ENCODE measurements at places on chromosomes 2 and 18.

GRCh38 chr18:54774423-54774822 is 53.9 kb upstream of the RAB27B start:
- DNase-seq = no peak

GRCh38 chr18:62485684-62486083 is 37.1 kb upstream of the ZCCHC2 start:
- DNase-seq = no peak

GRCh38 chr2:101758001-101758400 is 60.5 kb downstream of the MAP4K4 start:
- no peak for DNase-seq

DNA sequence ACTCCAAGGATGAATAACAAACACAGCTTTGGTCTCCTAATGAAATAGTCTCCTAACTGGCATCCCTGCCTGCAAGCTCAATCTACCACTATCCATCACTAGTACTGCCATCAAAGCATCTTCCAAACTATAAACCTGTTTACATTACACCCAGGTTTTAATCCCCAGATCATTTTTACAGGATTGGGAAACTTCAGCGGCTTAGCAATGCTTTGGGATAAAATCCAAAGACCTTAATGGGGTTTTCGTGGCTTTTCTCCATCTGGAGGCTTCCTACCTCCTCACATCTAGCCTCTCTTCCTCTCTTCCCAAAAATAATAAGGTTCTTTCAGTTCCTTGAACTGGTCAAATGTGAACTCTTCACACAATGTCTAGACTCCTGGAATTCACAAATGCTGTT is 92.2 kb upstream of the SETBP1 start:
- DNase-seq = no peak

GRCh38 chr18:74892066-74892627 is 294.5 kb downstream of the ZNF407 start:
- no peak for DNase-seq

- no peak for DNase-seq
These were observed 317.8 kb downstream of the GULP1 start for GRCh38 chr2:188609321-188610049.

DNA sequence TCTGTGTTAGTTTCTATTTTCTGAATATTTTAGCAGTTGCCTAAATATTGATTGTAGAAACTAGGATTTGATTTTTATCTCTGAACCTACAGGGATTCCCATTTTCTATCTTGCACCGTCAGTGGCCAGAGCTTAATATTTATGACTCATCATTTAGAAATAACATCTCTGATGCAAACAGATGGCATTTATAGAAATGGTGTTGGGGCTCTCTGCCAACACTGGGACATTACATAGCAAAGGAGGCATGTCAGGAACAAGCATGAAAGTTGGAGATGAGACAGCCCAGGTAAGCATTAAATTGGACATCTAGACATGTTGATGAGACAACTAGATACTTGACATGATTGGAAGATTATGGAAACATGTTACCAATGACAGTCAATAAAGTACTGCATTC is 165.3 kb upstream of the SYT4 start:
- DNase-seq = no peak

GRCh38 chr2:167508709-167509108 is 620.4 kb downstream of the XIRP2 start:
- DNase-seq = no peak

- DNase-seq = no peak
These were observed 74.9 kb upstream of the ARL4C start for GRCh38 chr2:234571620-234572407.

DNA sequence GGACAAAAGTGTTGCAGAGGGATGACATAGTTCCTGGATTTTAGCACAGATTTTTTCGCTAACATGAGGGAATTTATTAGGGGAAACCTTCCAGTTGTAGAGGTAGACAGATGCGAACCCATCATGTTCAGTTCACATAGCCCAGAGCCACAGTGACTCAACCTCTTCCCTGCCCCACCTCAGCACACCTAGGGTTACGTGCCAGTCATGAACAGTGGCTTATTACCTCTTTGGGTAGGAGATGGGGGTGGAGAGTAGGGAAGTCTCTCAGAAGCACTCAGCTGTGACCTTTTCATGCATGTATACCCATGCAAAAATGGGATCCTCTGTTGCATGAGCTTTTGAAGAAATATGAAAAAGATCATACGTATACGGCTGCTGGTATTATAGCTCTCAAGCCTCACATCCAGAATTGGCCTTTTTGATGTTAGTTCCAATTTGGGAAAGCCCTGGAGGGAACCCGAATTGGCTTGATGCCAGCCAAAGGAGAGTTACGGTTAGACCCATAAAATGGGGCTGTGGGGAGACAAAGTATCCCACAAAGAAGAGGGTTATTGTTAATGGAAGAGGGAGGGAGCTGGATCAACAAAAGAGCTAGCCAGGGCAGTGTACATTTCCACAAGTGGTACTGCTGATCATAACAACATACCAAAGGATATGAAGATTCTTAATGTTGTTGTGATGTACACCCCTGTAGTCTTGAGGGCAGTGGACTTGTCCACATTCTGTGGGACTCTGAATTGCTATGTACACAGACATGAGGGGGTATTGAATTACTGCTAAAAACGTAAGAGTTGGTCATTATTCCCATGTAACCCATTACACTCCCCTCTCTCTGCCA is 4.9 kb downstream of the TANC1 start:
- no peak for DNase-seq

DNA sequence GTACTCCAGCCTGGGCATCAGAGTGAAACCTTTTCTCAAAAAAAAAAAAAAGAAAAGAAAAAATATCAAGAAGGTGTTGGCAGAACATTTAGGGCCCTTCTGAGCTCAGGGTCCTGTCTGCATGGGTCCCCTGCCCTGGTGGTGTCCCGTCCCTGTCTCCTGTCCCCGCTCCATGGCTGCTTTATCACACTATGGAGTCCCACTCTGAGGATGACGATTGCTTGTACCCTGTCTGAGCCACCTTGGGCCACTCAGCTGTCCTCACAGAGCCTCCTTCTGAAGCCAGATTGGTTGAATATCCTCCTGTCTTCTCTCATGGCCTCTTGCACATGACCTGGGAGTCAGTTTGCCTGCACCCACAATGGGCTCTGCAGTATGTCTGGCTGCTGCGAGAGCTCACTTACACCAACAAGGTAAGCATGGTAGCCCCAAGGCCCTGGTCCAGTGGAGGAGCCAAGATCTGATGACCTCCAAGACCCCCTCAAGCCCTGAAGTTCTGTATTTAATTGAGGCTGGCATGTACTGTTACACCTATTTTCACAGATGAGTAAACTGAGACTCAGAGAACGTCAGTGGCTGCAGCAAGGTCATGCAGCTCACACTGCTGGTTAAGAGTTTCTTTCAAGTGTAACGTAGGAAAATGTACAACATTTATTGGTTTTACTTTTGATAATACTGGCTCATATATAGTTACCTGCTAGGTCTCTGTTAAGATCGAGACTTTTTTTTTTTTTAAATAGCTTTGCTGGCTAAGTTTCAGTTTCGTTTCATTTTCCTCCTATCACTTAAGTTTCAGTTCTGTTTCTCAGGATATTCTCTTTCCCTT is 16.9 kb upstream of the ZCCHC2 start:
- peak; percentile 26 for DNase-seq

DNA sequence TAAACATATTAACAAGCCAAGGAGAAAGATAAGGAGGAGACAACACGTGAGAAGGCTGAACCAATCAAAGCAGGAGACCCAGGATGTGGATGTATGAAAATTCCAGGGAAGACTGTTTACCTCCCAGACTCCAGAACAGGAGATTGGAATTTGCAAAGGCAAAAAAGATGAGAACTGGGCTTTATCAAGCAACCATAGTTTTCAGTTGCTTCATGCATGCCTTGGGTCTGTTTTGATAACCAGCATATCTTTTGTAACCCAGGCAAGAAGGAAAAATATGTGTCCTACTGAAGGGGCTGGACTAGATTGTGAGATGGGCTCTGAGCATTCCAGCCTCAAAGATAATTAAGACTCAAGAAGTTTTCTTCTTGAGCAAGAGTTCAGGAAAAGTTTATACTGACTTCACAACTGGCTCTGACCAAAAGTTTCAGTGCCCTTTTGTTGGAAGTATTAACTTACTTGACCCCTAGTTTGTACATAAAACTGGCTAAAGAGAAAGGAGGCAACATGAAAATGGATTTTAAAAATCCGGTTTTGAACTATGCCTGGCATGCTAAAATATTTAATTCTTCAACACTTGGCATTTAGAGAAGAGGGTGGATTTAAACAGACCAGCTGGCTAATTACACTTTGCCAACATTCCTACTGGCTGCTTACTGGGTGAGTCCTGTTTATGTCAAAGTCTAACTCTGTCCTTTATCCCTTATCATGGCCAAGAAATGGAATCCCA is 79.3 kb upstream of the CD28 start:
- no peak for DNase-seq

- DNase-seq = no peak
These were observed 5.2 kb upstream of the GPD2 start for GRCh38 chr2:156430980-156431358.

- no peak for DNase-seq
These were observed 13.4 kb downstream of the STAM2 start for GRCh38 chr2:152162141-152162540.

DNA sequence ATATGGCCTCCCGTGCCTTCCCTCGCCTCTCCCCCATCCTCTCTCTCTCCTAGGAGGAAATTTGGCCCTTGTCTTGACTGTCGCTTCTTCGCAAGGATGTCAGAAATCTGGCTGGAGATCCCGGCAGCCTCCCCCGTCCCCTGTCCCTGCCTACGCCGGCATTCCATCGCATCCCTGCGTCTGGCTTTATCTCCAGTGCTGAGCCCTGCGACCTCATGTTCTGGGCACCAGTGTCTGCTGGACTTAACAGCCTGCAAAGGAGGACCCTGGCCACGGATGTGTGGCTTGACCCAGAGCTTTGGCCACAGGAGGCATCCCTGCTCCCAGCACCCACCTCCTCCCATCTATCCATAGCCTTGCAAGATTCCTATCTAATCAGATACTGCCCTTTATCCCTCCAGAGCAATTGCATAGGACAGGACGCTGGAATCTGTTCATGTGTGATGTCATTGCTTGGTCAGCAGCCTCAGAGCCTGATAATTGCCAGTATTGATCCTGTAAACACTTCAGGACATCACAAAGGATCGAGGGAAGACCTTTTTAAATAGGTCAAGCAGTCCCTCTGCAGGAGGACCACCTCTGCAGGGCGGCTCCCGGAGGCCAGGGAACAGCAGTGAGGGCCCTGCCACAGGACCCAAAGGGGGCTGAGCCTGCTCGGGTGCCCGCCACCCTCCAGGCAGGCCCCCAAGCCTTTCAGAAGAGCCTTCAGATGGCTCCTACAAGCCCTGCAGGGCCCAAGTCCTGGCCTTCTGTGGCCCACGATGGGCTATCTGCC is 168.2 kb downstream of the TWIST2 start:
- DNase-seq = no peak

DNA sequence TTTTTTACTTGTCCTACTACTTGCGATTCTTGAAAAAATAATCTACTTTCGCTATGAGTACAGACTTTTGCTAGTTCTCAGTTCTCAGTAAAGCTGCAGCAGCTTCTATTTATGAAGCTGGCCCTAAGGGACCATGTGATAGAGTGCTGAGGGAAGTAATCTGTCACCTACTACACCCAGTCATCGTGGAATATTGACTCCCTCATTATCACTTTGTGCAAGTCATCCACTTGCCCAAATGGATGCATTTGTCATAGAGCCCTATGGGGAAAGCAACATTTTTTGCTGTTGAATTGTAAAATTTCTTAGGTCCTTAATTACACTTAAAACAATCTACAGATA is 1919.8 kb downstream of the SUCLG1 start:
- no peak for DNase-seq

DNA sequence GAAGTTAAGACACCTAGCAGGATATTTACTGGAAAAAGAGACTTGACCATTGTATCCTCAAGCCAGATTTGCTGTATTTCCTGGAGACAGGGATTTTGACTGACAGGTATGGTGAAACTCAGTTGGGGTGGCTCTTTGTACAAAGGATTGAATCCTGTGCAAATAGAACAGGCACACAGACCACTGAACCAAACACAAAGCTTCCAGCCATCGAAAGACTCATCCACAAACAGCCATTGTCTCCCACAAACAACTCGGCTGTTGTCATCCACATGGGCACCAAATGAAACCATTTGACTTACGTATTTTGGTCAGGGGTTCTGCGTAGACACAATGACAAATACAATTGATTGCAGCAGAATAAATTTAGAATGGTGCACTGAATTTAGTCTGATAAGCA is 15.9 kb downstream of the RNF152 start:
- no peak for DNase-seq

- no peak for DNase-seq
These were observed 88.3 kb upstream of the MBOAT2 start for GRCh38 chr2:9091811-9092210.

GRCh38 chr2:120740765-120741524 is 5.3 kb downstream of the GLI2 start:
- DNase-seq = no peak

DNA sequence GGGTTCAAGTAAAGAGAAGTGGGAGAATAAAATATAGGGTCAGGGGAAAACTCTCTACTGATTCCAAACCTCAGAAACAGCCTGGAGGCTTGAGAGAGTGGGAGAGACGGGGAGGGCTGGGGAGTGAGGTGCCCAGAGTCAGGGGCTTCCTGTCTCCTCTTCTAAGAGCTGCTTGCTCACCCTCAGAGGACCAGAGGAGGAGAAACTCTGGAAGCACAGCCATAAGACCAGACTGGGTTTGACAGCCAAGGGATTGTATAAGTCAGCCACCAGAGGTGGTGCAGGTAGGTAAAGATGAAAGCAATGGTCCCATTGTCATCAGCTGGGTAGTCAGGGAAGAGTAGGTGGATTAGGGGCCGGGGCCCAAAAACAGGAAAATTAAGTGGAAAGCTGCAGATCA is 259.4 kb downstream of the TNS1 start:
- no peak for DNase-seq

DNA sequence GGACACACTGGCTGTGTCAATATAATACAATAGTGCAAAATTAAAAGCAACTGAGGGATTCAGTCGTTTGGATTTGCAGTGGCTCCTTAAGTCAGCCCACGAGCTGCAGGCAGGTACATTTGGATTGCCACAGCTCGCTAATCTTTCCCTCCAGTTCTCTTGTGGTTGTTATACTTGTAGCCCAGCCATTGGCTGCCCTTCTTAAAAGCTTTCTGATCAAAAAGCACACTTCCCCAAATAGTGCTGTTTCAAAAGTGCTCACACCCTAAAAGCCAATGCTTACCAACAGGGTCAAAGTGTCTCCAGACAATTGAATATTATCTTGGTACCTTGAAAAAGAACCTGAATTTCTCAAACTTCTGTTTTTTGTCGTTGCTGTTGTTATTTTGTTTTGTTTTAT is 404.7 kb upstream of the FAM98A start:
- DNase-seq = no peak

DNA sequence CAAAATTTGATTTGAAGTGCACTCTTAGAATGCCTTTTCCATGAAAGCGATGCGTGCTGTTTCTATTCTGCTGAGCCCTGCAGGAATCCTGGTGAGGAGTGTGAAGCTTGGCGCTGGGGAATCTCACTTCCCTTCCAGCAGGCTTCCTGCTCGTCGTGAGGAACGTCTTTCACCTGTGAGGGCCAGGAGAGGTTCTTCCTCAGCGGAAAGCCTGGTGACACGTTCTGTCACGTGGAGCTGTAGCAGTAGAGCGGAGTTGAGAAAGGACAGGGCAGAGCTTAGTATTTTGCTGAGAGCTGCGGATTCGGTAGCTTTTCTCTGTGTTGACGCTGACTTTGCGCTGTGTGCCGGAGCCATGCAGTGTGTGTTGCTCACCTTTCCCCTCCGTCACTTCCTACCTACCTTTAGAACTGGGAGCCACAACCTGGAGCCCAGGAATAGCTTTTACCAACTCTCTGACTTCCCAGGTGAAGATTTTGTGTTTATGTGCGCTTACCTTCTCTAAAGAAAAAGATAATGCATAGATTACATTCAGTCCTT is 294.8 kb downstream of the PTGR3 start:
- no peak for DNase-seq

Data from CD4-positive, alpha-beta T cell treated with Interleukin-1 beta for 1 hour (primary cell).